Sigmoid colon (tissue), 7 donors: ENCODE measurements at places on chromosomes 1 and 21. TPM values are rescaled to one million over a fixed set of nuclear protein-coding genes. Genes with fewer than 3 reads are reported as not detected.

NOL9 gene
- total RNA-seq: 17.5 TPM

GRCh38 chr1:232876506-232877364, 71.5 kb downstream of the MAP10 start:
- DNase-seq: no peak
- no peaks in the 10 kb centered on the region for H3K4me1 ChIP-seq
- H3K36me3 ChIP-seq: no peaks in the 10 kb centered on the region
- no peaks in the 10 kb centered on the region for H3K27me3 ChIP-seq
- no peak overlapping the region for H3K27ac ChIP-seq

KANK4 gene
- total RNA-seq: not detected

DNA sequence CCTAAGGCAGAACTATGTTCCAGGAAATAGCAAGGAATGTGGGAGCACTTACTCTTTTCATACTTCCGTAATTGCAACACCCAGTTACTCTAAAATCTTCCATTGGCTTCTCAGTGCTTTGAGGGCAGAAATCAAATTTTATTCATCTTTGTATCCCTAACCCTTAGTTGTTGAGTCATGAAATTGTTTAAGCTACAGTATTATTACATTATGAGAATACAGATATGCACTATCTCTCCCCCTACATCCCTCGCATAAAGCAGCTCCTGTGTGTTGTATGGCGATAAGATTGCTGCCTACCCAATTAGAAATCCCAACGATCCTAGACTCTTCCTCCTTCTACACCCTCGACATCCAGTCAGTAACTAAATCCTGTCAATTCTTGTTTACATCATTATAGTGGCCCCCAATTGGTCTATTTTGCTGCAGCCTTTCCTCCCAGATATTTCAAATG, 2.6 kb downstream of the AIDA start:
- no peak overlapping the region for H3K27ac ChIP-seq
- H3K4me1 ChIP-seq: peaks cover 30% of the 10 kb centered on the region
- no peak for DNase-seq
- no peak overlapping the region for H3K4me3 ChIP-seq
- H3K27me3 ChIP-seq: no peaks in the 10 kb centered on the region
- no peaks in the 10 kb centered on the region for H3K36me3 ChIP-seq
